Esophagus muscularis mucosa (tissue), 4 donors: ENCODE measurements at places on chromosomes 2 and 18. TPM values are rescaled to one million over a fixed set of nuclear protein-coding genes. Genes with fewer than 3 reads are reported as not detected.
A peak's percentile ranks its signal among the peaks of the same experiment; 100 is the strongest.

The GATA6 gene
- total RNA-seq, result 9.5 TPM

The SCN7A gene
- 109 TPM for total RNA-seq

The FBLN7 gene
- total RNA-seq, result 1.1 TPM

The RUFY4 gene
- total RNA-seq, result not detected

DNA sequence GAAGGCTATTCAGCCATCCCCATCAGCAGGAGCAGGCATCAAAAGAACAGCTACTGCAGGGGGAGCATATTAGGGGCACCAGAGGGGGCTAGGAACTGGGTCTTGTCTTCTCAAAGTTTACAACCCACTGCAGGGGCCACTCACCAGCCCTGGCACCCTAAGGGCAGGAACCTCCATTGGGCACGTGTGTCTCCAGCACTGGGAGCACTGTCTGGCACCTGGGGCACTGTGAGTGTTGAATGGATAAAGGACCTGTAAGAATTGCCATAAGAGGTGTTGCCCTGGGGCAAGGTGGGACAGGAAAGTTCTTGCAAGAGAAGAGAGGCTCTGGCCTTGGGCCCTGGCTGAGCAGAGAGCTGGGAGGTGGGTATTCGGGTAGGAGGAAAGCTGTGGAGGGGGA lies 1.4 kb upstream of the STEAP3 start:
- no peak overlapping the region for H3K27ac ChIP-seq
- H3K36me3 ChIP-seq, result no peaks in the 10 kb centered on the region
- H3K4me1 ChIP-seq, result peaks cover 20% of the 10 kb centered on the region

DNA sequence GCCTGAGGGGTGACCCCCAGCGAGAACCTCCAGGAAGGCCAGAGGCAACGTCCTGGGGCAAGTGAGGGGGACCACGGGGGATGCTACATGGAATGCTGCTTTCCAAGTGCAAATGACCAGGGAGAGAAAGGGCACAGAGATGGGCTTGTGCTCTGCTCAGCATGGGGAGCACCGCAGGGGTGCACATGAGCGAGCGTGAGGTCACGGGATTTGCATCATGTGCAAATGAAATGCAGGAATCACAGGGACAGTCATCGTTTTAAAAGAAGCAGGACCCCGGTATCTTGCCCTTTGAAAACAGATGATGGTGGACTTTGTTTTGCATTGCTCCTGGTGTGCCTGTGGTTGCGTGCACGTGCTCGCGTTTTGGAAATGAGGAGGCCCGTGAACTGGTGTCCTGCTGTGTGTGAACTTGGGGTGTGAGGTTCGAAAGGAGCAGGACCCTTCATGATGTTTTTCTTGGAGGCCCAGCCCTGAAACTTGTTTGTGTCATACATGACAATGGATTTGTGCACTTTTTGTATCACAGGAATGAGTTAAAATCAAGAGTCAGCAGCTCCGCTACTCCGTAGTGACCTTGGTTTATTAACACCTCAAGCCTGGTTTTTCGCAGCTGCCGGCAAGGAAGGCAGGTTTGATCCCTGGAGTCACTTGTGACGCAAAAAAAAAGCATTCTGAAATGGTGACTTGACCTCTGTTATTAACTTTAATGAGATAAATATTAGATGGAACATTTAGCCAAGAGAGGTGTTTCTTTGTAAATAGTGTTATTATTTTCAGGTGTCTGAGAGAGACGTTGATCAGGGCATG lies 234.5 kb downstream of the LDLRAD4 start:
- H3K36me3 ChIP-seq, result no peaks in the 10 kb centered on the region
- no peaks in the 10 kb centered on the region for H3K27me3 ChIP-seq
- DNase-seq, result no peak
- H3K4me3 ChIP-seq, result no peak overlapping the region
- H3K27ac ChIP-seq, result no peak overlapping the region

DNA sequence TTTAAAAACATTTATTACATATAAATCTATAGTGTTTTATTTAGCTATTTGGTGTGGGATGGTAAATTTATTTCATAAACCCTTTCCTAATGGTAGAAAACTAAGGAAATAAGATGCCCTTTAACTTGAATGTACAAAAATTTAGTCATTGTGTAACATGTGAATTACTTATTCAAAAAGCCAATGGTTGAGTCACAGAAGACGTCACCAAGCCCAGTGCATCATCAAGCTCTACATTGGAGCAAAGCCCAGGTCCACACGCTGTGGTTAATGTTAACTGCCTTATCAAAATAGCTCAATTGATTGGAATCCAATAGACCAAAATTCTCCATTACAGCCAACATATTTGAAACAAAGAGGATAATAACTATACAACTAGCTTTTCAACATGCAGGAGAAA lies 145.5 kb upstream of the LYPD1 start:
- no peaks in the 10 kb centered on the region for H3K36me3 ChIP-seq
- no peak overlapping the region for H3K4me3 ChIP-seq
- H3K27ac ChIP-seq, result no peak overlapping the region
- H3K4me1 ChIP-seq, result no peaks in the 10 kb centered on the region
- no peak for DNase-seq
- H3K27me3 ChIP-seq, result no peaks in the 10 kb centered on the region

GRCh38 chr2:202135091-202135874 lies 62.2 kb downstream of the KIAA2012 start:
- H3K27me3 ChIP-seq, result no peaks in the 10 kb centered on the region
- no peak overlapping the region for H3K4me3 ChIP-seq
- DNase-seq, result peak; percentile 95

DNA sequence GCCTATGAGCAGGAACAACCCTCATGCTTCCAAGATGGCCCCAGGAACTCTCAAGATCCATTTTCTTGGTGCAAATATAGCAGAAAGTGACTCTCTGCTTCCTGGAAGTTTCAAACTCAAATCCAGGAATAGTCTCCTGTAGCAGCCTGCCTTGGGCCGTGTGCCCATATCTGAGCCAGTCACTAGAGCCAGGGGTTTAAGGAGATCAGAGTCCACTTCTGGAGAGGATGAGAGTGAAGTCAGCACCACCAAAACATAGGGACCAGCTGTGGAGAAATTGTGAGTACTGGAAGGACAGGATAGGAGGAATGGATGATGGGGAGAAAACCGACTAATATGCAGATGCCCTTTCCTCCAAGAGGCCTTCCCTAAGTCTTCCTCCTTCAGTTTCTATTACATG lies 33.2 kb downstream of the PSD4 start:
- H3K27me3 ChIP-seq, result no peaks in the 10 kb centered on the region
- no peaks in the 10 kb centered on the region for H3K36me3 ChIP-seq
- no peak for DNase-seq
- H3K4me3 ChIP-seq, result no peak overlapping the region
- peaks cover 31% of the 10 kb centered on the region for H3K4me1 ChIP-seq
- no peak overlapping the region for H3K27ac ChIP-seq

DNA sequence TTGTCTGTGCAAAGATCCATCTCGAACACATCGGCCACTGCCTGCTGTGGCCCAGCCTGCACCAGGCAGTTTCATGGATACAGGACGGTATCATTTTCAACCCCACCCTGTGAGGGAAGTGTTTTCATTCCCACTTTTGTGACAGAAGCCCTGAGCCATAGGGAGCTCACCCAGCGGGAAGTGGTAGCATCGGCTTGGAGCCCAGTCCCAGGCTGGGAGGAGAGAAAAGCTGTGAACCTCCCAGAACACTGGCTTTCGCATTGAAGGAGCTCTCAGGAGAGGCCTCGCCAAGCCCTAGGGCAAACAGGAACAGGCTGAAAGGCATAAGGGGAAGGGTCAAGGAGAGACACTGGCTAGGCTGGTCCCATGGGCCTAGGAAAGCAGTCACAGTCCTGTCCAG lies 166.1 kb downstream of the TFCP2L1 start:
- no peak overlapping the region for H3K27ac ChIP-seq
- H3K27me3 ChIP-seq, result no peaks in the 10 kb centered on the region
- no peaks in the 10 kb centered on the region for H3K36me3 ChIP-seq
- H3K4me1 ChIP-seq, result no peaks in the 10 kb centered on the region

DNA sequence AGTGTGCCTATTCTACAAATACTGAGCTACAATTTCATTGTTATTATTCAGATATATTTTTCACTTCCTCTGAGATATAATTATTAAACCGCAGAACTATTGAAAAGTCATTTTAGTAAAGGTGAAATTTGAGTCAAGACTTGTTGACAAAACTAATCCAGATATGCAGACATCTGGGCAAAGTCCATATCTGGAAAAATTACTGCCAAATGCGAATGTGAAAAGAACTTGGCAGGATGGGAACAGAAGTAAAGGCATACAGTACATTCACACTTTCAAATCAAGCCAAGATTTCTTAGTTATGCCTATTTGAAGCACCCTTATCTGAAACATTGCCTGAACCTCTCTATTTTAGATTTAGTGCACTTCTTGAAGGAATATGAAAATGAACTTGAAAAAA lies 923.6 kb downstream of the CCDC85A start:
- H3K4me1 ChIP-seq, result no peaks in the 10 kb centered on the region
- no peak overlapping the region for H3K4me3 ChIP-seq
- H3K36me3 ChIP-seq, result no peaks in the 10 kb centered on the region
- no peaks in the 10 kb centered on the region for H3K27me3 ChIP-seq

- H3K36me3 ChIP-seq, result no peaks in the 10 kb centered on the region
- no peak for DNase-seq
- no peak overlapping the region for H3K4me3 ChIP-seq
- no peak overlapping the region for H3K27ac ChIP-seq
- no peaks in the 10 kb centered on the region for H3K27me3 ChIP-seq
- H3K4me1 ChIP-seq, result no peaks in the 10 kb centered on the region
Measured at GRCh38 chr18:24470022-24470618, 9.7 kb downstream of the HRH4 start.

GRCh38 chr2:165440367-165440766 lies 29.1 kb upstream of the CSRNP3 start:
- no peaks in the 10 kb centered on the region for H3K27me3 ChIP-seq
- H3K27ac ChIP-seq, result no peak overlapping the region
- H3K4me1 ChIP-seq, result peaks cover 3% of the 10 kb centered on the region
- no peak overlapping the region for H3K4me3 ChIP-seq
- no peak for DNase-seq

DNA sequence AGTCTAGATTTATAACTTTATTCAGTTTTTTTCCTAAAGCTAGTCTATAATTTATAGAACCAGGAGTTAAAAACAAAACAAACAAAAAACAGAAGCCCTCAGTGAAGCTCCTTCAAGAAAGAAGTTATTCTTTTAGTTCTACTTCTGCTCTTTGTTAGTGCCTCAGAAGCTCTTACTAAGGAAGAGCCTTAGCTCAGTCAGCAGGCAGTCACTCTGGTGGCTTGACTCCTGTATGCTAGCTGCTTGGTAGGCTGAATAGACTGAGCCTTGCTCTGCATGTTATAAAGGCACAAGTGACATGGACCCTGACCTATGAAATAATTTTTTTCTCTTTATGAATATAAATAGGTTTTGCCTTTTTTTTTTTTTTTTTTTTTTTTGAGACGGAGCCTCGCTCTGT lies 24.8 kb downstream of the NCOA1 start:
- H3K27ac ChIP-seq, result no peak overlapping the region
- no peaks in the 10 kb centered on the region for H3K36me3 ChIP-seq
- no peaks in the 10 kb centered on the region for H3K27me3 ChIP-seq
